ENCODE measurements at places on chromosomes 6 and 20.

- no peak for DNase-seq
Observed at GRCh38 chr6:2547355-2547754, 203.4 kb downstream of the MYLK4 start.

DNA sequence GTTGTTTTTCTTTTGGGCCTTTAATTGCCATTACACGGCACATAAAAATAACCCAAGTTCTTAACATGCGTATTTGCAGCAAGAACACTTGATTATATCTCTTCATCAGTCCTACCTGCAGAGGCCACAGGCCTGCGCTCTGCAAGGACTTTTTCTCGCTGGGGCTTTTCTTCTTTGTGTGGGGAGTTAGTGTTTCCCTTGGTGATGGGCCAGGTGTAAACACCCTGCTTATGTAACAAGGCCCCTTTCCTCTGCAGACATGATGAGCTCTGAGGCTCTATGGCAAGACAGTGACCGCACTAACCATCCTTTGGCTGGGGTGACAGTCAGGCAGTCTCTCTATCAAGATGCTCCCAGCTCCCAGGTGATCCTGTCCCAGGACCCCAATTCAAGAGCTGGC lies 97.8 kb upstream of the PCSK2 start:
- no peak for DNase-seq

DNA sequence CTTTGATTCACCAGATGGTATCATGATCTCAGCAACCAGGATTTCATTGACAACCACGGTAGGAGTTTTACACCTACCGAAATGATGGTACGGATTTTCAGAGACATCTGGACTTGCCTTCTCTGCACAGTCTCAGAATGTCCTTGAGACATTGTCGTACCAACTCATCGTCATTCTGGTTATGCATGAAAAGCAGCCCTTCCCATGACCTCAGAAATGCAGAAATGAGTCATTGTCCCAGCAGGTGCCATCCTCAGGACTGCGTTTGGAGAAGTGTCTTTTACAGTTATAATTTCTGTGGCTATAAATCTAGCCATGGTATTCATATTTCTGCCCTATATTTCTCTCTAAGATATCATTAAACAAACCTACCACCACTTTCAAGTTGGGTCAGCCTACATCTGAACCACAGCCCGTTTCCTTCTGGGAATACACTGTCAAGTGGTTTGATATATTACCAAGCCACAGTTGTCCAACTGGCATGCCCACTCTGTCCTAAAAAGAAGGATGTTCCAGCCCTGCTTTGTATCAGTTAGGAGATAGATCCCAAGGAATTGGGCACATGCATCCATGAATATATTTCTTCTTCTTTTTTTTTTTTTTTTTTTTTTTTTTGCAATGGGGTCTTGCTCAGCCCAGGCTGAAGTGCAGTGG lies 7.5 kb upstream of the BFSP1 start:
- no peak for DNase-seq

- no peak for DNase-seq
Observed at GRCh38 chr6:12170351-12171092, 119.6 kb upstream of the EDN1 start.

DNA sequence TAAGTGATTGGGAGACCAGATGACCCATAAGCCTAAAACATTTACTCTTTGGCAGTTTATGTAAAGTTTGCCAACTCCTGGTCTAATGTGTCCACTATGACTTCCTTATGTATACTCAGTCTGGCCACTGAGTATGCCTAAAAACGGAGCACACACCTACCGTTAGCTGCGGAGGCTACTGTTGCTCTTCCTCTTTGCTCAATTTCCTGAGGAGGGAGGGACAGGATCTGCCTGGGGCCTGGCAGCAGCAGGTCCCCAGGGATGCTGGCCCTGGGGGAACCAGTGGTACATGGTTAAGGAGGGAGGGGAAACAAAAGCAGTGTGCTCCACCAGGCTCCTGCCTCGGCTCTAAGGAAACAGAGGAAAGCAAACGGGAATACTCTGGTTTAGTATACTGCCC lies 113.5 kb downstream of the CDYL start:
- no peak for DNase-seq

GRCh38 chr6:2546901-2547300 lies 203.8 kb downstream of the MYLK4 start:
- DNase-seq = no peak

DNA sequence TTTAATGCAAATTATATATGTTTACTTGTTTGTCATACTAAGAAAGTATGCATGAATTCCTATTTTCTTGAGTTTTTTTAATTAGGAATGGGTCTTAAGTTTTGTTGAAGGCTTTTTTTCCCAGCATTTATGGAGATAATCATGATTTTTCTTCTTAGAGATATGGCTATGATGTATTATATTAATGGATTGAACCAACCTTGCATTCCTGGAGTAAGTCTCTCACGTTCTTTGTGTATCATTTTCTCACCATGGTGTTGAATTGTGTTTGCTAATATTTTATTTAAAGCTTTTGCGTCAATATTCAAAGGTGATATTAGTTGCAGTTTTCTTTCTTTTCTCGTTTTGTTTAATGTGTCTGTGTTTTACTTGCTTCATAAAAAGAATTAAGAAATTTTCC lies 48.4 kb upstream of the SLC35D3 start:
- DNase-seq = peak; percentile 49

- DNase-seq = no peak
Observed at GRCh38 chr6:75204959-75205775, 686 bp downstream of the COL12A1 start.

DNA sequence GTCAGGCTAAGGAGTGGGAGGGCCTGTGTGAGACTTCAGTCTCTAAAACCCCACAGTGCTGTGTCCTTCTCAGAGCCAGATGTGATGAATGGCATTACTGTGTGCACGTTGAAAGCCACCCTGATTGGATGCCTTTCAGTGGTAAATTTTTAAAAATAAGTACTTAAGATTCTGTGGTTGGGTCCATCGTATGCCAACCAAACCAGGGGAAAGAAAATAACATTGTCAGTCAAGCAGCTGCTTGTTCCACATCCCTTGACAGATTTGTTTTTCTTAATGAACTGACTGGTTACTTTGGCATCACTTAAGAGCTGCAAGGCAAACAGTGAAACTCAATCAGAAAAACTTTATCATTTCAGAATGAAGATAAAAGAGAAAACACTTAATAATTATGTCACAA lies 334.0 kb upstream of the NT5E start:
- DNase-seq = no peak

DNA sequence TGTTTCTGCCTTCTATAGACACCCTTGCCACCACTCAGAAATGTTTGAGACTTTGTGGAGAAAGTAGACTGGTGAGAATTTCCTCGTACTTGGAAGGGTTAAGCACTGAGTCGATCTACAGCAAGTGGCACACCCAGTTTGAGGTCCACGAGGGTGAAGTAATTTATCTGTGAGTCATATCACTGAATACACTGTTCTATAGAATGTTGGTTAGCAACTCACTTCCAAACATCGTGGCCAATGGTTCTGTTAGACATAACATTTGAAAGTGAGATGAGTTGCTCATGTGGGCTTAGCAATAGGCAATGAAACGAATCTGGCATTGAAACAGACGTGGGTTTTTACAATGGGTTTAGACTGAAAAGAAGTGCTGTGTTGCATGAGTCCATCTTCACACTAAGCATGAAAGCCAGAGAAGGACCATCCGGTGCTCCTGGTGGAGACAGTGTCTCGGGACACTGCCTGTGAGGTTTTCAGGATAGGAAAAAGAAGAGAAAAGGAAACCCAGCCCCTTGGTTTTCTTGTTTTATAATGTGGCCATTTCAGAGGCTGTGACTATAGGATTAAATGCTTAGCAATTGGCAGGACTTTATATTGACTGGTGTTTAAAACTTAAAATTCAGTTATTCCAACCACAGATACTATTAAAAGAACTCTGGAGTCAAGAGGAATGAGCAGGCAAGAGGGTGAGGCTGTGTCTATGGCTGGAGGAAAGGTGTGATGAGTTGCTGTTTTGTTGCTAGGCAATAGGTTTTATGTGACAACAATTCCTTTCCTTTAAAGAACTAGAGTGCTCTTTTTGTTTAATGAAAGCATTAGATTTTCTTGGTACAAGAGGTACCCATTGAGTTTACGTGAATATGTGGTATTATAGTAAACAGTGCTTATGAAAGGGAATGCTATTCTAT lies 31.0 kb upstream of the EZR start:
- no peak for DNase-seq

- DNase-seq = no peak
Observed at GRCh38 chr6:126173265-126173664, 166.7 kb upstream of the CENPW start.

DNA sequence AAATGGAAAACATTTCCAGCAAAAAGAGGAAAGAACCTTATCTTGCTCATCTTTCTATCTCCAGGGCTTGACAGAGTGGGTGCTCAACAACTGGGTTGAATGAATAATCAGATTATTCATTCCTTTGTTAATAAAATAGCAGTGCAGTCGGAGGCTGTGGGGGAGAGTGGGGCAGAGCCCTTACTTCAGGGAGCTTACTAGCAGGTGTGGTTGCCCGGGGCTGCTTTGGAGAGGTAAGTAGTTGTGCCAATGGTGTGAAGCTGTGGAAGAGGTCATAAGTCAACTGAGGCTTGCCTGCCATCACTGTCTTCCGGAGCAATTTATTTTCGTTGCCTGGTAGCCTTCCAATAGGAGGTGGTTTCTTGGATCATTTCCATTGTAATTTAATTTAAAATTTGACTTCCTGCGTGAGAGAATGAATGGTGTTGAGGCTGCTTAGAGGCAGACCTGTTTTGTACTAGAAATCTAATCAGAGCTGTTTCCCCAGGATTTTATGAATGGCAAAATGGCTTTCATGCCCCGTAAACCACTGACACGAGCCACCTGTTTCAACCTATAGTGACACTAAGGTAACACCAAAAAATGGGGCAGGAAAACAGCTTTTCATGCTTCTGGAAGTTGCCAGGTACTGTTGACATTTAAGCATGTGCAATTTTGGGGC lies 51.4 kb downstream of the ZDHHC14 start:
- no peak for DNase-seq

- no peak for DNase-seq
Observed at GRCh38 chr6:42401613-42401951, 50.1 kb downstream of the TRERF1 start.

DNA sequence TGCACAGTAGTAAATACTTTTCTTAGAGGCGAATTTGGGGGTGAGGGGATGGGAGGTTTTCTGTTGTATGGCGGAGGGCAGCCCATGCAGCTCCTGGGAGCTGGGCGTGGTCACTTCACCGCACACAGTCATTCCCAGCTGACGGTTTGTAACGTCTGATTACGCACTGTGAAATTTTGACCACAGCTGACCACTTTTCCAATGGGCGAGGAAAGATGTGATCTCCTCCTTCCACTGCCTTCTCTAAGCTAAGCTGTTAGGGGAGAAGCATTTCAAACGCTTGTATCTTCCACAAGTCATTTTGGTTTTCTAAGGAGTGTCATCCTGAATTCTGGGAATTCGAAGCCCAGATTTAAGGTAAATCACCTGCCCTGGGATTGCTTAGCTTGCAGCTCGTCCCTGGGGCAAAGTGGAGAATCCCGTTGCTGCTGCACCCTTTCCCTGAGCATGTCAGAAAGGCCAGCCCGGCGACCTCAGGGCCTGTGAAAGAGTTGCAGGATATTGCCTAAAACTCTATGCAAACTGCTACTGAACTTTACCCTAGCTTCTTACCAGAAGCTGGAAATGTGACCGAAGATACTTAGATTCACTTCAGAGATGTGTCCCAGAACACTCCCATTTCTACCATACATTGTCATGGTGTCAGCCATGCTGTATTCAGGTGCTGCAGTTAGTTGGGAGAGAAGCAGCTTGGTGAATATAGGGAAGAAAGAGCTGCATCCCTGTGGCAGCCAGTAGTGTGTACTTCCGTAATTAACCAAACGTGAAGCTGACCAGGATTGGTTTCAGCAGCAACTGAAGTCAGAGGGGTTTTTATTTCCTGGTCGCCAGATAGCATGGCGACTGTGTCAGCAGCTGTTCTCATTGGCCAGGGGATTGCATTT lies 58.9 kb downstream of the RREB1 start:
- DNase-seq = no peak

GRCh38 chr6:1396952-1397868 lies 7.8 kb downstream of the FOXF2 start:
- peak; percentile 83 for DNase-seq

GRCh38 chr20:57601211-57601570 lies 19.0 kb downstream of the ZBP1 start:
- DNase-seq = no peak

DNA sequence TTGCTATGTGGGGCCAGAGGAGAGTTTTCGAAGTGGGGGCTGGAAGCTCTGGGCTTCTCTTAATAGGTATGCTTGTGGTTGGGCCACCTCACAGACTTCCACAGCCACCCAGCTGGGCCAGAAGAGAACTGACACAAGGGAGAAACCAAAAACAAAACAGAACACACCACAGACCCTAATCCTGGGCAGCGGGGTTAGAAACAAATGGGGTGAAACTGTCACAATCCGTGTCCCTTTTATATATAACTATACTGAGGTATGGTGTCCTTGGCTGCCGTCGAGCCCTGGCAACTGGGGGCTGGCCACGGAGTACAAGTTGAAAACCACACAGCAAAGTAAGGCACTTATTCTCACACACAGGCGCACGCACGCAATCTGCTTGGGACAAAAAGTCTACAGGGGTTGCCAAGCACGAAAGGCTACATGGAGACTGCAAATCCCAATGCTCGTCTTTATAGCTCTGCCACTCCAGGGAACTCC lies 78.3 kb downstream of the TRAM2 start:
- DNase-seq = no peak

- DNase-seq = no peak
Observed at GRCh38 chr6:145367149-145367548, 368.2 kb downstream of the EPM2A start.

- DNase-seq = no peak
Observed at GRCh38 chr20:19971116-19971515, 46.0 kb upstream of the NAA20 start.

- DNase-seq = no peak
Observed at GRCh38 chr20:15916623-15917022, 656.6 kb downstream of the KIF16B start.

- DNase-seq = no peak
Observed at GRCh38 chr6:153449279-153449678, 318.2 kb upstream of the RGS17 start.

- no peak for DNase-seq
Observed at GRCh38 chr6:39884696-39885095, 49.6 kb downstream of the MOCS1 start.

DNA sequence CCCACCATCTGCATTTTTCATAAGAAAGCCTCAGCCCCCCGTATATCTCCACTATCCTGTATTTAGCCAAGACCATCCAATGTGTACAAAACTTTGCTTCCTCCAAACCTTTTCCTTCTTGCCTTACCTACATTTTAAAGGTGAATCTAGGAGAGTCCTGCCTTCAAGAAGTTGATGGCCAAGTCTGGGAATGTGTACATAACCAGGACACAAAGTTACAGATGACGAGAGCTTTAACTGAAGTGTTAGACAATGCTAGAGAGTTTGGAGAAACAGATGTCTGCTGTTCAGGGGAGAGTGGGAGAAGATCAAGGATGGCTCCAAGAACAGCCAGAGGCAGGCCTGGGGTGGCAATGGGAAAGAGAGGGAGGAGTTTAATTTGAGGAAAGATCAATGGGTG lies 2.3 kb upstream of the UQCC2 start:
- DNase-seq = no peak

Data from Karpas-422 (cell line).